GM23248 (cell line): ENCODE measurements at places on chromosomes 12 and 14. TPM values are rescaled to one million over a fixed set of nuclear protein-coding genes. Genes with fewer than 3 reads are reported as not detected.
A peak's percentile ranks its signal among the peaks of the same experiment; 100 is the strongest.

DNA sequence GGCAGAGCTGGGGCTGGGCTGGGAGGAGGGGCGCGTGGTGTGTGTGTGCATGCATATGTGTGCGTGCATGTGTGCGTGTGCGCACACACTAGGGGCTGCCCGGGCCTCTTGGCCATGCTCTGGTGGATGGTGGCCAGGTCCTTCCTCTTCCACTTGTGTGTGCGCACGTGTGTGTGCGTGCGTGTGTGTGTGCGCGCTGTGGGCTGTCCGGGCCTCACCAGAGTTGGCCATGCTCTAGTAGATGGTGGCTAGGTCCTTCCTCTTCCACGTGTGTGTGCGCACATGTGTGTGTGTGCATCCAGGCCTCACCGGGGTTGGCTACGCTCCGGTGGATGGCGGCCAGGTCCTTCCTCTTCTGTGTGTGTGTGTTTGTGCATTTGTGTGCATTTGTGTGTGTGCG, 24.7 kb downstream of the FOXN4 start:
- DNase-seq = no peak

DNA sequence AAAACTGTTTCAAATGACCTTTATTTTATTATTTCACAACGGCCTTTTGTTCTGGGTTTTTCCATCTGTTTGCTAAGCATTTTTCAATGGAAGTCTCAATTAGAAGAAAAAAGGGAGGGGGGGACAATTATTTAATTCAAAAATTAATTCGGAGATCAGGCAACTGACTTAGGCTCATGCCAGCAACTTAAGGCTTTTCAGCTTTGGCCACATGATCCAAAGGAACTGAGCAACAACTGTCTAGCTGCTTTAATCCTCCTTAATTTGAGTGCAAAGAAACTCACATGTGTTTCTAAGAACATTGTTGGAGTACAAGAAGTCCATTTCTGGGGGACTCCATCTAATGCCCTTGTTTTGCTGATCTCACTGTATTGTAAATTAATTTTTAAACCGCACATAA, 188.0 kb downstream of the EXOC5 start:
- DNase-seq = no peak

DNA sequence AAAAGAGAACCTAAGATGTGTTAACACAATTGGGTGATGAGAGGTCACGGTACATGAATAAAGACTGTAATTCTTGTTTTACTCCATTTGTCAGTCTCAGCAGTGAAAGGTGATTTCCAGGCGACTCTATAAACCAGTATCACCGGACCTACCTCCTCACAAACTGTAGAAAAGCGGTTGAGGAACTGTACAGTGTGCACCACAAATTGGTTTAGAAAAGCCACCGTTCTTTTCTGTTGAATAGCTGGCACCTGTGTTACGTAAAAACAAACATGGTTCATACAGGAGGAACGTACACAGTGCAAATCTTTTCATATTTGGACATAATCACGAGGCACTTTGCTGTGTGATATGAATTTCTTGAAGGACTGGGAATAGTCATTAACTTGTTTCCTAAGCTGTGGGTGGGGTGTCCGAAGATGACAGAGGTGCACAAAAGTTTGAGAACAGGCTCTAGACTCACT, 663 bp downstream of the WASHC3 start:
- no peak for DNase-seq

Gene CYP27B1
- total RNA-seq = 0.86 and 1.0 TPM in 2 replicates

Gene SIX6
- total RNA-seq = not detected in 2 replicates

Gene TAS2R20
- total RNA-seq = 1.8 and 2.5 TPM in 2 replicates

- DNase-seq = no peak
Observed at GRCh38 chr12:131896811-131897270, 2.4 kb downstream of the ULK1 start.

GRCh38 chr14:35944847-35945246, 118.7 kb downstream of the BRMS1L start:
- no peak for DNase-seq

Gene CTSG
- not detected in 2 replicates for total RNA-seq

DNA sequence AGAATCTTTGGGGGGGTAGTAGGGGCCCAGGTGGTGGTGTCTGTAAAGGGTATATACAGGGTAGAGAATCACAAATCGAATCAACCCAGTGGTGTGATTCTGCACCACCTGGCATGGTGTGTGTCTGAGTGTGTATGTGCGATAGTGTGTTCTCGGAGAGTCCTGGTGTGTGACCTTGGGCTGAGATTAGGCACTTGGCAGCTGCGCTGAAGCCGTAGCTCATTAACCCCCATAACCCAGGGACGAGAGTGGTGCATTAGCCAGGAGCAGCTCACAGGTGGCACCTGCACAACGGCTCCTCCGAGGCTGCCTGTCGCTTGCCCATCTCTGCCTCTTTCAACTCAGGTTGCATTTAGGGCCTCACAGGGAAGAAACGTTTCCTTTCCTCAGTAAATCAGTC, 15.6 kb upstream of the TESC start:
- no peak for DNase-seq

DNA sequence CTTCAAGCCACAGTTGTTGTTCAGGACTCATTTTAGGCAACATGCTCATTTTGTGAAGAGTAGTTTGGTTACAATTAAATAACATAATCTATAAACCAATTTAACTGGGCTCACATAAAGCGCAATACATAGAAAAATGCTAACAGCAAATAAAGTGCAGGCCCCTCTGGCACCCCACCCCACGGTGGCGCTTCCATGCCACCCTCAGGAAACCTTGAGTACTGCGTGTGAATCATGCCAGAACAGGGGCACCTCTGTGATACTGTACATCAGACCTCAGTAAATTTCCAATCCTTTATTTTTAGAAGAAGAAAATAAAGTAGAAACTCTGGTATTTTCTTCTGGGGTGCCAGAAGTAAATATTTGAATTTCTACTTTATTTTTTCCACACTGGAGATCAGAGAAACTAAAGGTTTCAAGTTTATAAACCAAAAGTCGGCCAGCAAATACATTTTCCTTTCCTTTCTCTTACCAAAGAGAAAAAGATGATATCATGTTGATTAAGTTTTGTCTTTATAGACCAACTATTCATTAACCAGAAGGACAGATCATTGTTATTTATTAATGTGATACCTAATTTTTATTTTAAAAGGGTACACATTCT, 316.8 kb downstream of the PAWR start:
- DNase-seq = peak; percentile 56

Gene C1QL4
- not detected in 2 replicates for total RNA-seq

Gene FGF23
- not detected in 2 replicates for total RNA-seq

GRCh38 chr14:99569725-99570543, 34.1 kb downstream of the CCDC85C start:
- DNase-seq = no peak

- DNase-seq = no peak
Observed at GRCh38 chr12:129544716-129545115, 359.1 kb downstream of the TMEM132D start.

- DNase-seq = no peak
Observed at GRCh38 chr12:111275308-111275707, 93.6 kb downstream of the PHETA1 start.

GRCh38 chr14:102891111-102891510, 31.4 kb upstream of the AMN start:
- no peak for DNase-seq

DNA sequence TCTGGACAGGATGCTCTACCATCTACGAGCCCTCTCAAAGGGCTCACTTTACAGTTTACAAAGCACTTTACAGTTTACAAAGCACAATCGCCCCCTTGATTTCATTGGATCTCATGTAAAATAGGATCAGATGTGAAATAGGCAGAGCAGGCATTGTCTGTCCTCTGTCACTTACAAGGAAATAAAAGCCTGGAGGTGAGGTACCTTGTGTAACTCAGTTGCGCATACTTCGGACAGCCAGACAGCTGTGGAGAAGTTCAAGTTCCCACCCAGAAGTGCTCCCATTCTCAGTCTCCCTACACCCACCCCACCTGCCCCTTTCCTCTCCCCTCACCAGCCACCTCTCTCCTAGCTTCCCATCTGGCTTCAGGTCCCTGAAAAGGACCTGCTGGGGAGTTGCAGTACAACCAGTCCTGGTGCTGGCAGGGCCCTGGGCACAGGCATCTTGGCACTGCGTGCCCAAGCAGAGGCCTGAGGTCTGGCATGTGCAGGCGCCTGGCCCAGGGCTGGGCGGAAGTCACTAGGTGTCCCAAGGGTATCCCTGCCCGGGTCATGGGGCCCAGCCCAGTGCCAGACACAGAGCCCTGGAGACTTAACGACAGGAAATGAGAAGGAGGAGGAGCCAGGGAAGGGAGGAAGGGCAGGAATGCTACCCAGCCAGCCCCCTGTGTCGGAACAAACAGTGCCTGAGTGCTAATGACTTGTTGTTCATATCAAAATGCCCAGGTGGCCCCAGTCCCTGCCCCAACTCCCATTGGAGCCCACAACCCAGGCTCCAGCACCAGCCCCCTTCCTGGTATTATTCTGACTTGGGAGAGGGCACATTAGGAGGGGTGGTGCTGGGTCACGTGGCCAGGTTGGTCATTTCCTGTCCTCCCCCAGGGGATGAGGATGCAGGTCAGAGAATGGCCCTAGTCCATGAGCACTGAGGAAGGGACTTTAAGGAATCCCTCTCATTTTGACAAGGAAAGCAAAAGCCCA, 5.4 kb downstream of the RAPGEF3 start:
- DNase-seq = no peak

DNA sequence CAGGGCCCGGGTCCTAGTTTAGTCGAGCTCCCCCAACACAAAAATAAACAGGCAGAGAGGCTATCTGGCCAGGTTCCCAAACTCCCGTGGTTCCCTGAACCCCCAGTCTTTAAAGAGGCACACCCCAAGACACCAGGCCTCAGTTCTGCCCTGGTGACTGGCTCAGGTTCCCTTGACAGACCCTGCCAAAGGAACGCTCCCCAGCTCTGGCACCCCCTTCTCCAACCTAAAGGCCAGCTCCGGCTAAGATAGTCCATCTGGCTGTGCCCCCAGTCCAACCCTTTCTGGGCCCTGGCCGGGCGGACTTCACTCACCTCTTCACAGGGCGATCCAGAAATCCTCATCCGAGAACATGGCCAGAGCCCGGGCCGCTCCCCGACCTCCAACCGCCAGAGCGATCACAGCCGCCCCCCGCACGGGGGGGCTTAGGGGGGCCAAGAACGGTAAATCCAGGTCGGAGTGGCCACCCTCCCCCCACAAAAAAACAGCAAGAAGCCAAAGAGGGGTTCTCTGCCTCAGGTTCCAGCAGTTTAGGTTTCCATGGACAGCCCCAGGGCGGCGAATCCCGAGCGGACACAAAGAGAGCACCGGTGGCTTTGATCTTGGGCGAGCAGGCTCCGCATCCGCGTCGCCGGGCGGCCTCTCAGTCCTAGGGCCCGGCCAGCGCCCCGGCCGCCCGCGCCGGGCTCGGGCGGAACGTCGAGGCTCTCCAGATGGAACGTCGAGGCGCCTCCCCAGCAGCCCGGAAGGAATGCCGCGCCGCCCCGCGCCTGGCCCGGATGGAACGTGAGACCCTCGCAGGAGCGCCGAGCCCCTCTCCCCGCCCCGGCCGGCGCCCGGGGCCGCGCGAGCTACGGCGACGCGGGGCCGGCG, 1.1 kb downstream of the KMT2D start:
- DNase-seq = peak; percentile 73

Gene HHIPL1
- 11.3 and 19.2 TPM in 2 replicates for total RNA-seq

- DNase-seq = no peak
Observed at GRCh38 chr14:96629082-96629481, 126.9 kb downstream of the PAPOLA start.

DNA sequence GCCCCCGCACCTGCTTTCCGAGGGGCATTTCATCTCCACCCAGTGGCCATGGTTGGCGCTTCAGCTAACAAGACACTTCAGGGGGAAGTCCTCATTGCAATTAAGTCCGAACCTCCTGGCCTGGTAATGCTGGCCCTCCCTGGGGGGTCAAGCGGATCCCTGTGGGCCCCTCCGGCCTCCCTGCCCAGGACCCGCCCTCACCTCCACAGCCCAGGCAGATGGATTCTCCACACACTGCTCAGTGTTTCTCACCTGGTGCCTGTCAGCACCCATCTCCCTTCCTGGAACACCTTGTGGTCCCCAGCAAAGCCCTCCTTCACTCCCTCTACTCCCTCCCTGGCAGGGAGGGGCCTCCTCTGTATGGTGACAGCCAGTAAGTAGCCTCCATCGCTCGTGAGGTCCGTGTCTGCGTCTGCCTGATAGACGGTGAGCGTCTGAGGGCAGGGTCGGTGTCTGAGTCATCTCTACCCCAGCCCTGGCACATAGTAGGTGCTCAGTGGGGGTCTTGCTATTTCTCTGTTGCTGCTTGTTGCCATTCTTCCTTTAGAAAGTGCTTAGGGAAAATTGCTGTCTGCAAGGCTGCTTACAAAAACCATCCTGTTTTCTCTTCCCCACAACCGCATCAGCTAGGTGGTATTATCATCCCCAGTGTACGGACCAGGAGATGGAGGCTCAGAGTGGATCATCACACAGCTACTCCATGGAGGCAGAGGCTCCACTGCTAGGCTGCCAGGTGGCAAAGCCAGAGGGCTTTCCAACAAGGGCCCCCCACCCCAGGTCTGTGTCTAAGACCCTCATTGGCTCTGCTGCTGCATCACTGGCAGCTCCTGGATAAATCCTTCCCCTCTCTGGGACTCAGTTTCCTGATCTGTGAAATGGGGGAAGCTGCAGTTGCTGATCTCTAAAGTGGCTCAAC, 39.7 kb upstream of the EML1 start:
- peak; percentile 24 for DNase-seq

- DNase-seq = no peak
Observed at GRCh38 chr12:69438539-69438938, 31.6 kb upstream of the FRS2 start.

DNA sequence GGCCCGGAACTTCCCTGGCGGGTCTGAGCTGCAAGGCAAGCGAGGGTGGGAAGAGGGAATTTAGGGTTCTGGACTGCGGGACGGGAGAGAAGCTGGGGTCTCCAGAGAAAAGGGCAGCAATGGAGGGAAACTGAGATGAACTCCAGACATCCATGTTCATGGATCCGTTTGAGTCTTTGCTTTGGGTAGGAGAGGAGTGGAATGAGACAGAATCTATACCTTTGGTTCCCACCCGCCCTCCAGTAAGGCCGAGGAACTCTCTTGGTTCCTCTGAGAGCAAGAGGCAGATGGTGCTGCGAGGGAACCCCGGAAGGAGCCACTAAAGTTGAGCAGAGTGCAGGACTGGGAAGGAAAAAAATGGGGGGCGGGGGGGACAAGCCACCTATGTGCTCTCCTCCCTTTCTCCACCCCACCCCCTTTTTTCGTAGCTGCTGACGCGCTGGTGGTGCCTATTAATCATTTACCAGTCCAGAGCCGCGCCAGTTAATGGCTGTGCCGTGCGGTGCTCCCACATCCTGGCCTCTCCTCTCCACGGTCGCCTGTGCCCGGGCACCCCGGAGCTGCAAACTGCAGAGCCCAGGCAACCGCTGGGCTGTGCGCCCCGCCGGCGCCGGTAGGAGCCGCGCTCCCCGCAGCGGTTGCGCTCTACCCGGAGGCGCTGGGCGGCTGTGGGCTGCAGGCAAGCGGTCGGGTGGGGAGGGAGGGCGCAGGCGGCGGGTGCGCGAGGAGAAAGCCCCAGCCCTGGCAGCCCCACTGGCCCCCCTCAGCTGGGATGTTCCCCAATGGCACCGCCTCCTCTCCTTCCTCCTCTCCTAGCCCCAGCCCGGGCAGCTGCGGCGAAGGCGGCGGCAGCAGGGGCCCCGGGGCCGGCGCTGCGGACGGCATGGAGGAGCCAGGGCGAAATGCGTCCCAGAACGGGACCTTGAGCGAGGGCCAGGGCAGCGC, 1.2 kb downstream of the SSTR1 start:
- peak; percentile 90 for DNase-seq

- DNase-seq = peak; percentile 10
Observed at GRCh38 chr12:2083008-2083407, 30.2 kb downstream of the CACNA1C start.
